ENCODE measurements at places on chromosomes 6 and 20.

DNA sequence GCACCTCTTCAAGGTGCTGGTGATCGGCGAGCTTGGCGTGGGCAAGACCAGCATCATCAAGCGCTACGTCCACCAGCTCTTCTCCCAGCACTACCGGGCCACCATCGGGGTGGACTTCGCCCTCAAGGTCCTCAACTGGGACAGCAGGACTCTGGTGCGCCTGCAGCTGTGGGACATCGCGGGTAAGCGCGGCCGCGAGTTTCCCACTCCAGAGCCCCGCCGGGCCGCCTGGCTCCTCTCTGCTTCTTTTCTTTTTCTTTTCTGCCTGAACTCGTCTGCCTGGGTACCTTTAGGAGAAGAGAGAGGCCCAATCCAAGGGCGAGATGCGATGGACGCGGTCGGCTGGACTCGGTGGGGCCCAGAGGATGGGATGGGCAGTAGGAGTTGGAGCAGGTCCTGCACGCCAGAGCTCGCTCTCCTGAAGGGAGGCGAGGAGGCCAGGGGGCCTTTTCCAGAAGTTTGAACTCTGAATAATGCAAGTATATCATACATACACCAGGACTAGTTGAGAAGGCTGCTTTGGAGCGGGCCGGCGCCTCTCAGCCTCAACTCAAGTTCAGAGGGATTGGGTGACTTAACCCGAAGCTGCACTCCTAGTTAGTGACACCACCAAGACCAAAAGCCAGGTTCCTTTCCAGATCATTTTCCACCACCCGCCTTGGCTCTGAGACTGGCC lies 445 bp downstream of the RAB32 start:
- peak; percentile 35 for DNase-seq

DNA sequence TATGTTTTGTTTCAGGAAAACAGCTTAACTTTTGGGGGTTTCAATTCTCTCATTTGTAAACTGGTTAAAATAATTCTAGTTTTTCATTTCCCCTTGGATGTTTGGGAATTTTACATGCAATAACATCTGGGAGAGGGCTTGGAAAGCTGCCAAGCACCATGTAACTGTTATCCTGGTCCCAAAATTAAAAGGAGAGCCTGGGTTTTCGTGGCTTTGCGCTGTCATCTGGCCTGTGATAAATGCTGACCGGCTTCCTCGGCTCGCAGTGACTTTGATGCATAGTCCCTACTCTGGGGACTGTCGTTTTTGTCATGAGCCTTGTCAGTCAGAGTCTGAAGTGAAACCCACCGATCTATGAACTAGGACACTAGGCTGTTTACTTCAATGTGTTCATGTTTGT lies 12.2 kb downstream of the SLC35F1 start:
- no peak for DNase-seq

- no peak for DNase-seq
These were observed 61.8 kb downstream of the BTBD3 start for GRCh38 chr20:11979306-11979990.

DNA sequence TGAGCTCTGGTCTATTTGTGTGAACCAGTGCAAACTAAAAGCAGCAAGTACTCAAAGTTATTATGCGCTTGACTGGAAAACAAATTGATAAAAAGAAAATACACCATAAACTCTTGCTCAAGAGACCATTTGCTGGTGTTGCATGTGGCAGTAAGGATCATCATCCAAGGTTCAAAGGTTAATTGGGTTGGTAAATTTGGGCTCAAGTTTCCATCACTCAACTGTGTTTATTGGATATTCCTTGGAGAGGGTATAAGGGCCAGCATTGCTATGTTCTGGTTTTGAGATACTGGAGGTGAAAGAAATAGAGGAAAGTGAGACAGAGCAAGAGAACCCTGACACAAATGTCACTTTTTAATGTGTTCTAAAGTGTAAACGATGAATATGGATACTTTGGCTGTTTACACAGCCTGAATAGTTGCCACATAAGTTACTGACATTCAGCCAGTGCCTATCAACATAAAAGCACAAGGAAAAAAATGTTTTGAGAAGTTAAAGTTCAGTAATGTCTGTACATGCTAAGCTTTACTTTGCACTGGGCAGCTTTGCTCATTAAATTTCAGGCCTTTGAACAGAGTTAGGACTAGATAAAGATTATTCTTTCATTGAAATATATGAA lies 736.1 kb downstream of the HDGFL1 start:
- DNase-seq: no peak

GRCh38 chr6:150962436-150962835 lies 96.9 kb downstream of the MTHFD1L start:
- DNase-seq: no peak

DNA sequence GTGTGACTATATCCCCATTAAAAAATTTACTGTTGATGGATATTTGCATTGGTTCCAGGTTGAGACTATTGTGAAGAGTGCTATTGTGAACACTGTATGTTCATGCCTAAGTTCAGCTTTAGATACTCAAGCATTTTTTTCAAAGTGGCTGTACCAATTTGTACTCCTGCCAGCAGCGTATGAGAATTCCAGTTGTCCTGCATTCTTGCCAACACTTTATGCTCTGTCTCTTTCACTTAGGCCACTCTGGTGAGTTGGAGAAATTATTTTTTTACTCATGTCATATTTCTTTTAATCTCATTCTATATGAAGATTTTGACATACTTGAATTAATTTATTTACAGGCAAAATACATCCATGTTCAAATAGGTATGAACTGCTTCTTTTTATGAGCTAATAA lies 76.2 kb downstream of the JAG1 start:
- DNase-seq: no peak

GRCh38 chr20:62558779-62559178 lies 83.0 kb upstream of the GATA5 start:
- no peak for DNase-seq

- DNase-seq: peak; percentile 30
These were observed 114.3 kb upstream of the SYNCRIP start for GRCh38 chr6:85756982-85757381.

DNA sequence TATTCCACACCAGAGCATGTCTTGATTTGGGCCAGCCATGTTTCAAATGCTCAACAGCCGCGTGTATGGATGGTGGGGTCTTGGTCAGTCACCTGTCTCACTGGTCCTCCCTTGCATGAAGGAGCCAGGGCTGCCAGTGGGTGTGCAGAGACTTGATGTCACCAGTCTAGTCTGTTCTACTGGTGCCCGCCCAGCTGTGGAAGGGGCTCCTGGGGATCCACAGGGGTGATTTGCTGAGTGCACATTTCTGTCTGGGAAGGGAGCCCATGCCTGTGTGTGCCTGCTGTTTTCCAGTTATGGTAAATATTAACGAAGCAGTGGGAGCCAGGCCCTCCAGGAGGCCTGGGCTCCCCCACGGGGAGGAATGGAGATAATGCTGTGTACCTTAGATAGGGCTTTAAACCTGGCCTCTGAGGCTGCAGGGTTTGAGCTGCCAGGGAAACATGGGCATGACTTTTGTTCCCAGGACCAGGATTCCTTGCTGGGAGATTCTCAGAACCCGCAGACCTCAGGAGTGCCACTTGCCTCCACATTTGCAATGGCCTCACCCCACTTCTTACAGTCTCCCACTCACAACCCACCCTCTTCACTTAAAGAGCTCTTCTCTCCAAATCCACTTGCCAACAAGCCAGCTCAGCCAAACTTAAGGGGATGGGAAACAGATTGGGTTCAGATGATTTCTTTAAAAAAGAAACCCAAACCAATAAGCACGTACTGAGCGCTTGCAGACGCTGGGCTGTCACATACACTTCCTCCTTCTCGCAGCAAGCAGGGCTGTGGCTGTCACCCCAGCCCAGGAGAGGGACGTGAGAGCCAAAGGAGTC lies 54.1 kb downstream of the VEGFA start:
- DNase-seq: no peak

DNA sequence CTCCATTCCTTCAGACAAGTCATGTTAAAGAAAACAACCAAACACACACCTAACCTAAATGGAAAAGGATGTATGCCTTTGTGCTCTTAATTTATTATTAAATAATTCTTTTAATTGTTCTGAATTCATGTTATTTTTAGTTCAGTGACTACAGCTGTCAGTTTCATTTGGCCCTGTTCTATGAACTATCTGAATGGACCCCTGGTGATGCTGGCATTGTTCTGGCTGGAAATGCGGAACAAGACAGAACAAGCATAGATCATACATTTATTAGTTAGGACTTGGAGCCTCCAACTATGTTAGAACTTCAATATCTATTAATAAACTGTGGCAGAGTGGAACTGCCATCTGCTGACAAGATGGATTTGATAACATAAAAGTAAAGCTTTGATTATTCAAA lies 5.7 kb downstream of the MAP3K7 start:
- DNase-seq: no peak

- DNase-seq: no peak
These were observed 30.8 kb downstream of the COL9A1 start for GRCh38 chr6:70272071-70272470.

GRCh38 chr6:8905757-8906156 lies 470.4 kb upstream of the SLC35B3 start:
- no peak for DNase-seq

DNA sequence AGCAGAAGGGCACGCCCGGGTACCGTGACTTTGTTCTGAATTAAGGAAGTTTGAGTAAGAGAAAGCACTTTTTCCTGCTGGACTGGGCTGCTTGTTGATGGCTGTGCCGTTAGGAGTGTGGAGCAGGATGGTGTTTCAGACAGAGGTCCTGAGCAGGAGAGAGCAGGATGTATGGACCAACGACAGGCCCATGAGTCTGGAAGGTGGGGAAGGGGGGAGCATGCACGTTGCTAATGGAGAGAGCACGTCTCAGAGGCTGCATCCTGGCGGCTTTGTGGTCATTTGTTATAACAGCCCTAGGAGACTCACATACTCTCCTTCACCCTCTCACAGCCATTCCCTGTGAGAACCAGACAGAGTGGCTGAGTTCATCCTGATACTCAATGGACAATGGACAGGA lies 56.8 kb downstream of the PHACTR3 start:
- DNase-seq: no peak

- DNase-seq: no peak
These were observed 67.0 kb downstream of the CHD6 start for GRCh38 chr20:41551011-41551705.
